ENCODE measurements at places on chromosomes 5 and 9.

DNA sequence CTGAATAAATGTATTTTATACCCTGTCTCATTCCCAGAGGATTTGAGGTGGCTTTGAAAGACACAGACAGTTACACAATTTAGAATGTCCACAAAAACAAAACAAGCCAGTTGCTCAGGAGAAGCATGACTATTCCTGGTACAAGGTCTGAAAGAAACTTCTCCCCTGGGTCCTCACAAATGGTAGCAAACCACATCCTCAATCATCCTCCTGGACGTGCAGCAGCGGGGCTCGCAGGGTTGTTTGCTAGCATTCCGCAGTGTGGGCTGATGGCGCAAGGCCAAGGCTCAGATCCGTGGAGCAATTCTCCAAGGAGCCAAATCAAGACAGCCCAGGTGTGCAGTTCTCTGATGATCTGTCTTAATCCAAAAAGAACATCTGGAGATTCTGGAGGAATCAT, 210.3 kb downstream of the ACTL7B start:
- no peak for DNase-seq

- DNase-seq: no peak
Measured at GRCh38 chr9:134010310-134011173, 14.7 kb upstream of the BRD3OS start.

GRCh38 chr5:143182901-143183820, 220.3 kb downstream of the NR3C1 start:
- peak; percentile 20 for DNase-seq

- no peak for DNase-seq
Measured at GRCh38 chr9:100287186-100287585, 65.6 kb downstream of the TEX10 start.

- DNase-seq: no peak
Measured at GRCh38 chr5:93054424-93055163, 526.4 kb downstream of the NR2F1-AS1 start.

- no peak for DNase-seq
Measured at GRCh38 chr5:143657647-143658285, 154.2 kb upstream of the HMHB1 start.
